ENCODE measurements at places on chromosomes 7 and 10.

GRCh38 chr7:138099813-138100212 is 23.6 kb downstream of the AKR1D1 start:
- no peak for DNase-seq

DNA sequence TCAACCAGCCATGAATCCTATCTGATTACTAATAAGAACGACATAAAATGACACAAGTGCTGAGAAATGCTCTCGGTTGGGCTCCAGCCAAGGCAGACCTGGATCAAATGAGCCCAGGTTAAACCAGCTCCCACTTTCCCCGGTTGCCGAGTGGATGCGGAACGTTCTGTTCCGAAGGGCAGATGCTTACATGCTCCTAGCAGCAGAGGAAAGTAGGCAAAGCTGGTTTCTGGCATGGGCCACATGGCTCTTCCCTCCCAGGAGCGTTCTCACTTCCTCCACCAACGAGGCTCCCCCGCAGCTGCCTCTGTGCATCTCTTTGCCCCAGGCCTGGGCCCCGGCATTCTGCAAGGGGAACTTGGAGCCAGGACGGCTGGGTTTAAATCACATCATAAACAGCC is 61.8 kb upstream of the SDK1 start:
- DNase-seq, result no peak

GRCh38 chr7:77244222-77244934 is 44.8 kb upstream of the FGL2 start:
- no peak for DNase-seq

- no peak for DNase-seq
Observed at GRCh38 chr7:88791891-88792290, 3.6 kb downstream of the TEX47 start.

DNA sequence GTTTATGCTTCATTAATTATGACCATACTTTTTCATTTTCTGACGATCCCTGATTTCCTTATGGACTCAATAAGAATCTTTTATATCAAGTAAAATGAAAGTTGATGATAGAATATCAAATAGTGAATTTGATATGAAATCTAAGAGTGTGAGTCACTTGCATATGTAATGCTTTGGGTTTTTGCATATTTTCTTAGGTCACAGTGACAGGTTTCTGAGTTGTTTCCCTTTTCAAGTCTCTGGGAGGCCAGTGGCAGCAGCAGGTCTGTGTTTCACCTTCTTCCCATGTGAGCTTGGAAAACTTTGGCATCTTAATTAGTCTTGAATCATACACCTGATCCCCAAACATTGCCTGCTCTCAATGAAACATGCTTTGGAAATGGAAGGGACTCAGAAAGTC is 34.7 kb upstream of the GJD4 start:
- DNase-seq, result no peak

GRCh38 chr10:64115908-64116643 is 594.9 kb downstream of the REEP3 start:
- no peak for DNase-seq

All from CD8-positive, alpha-beta memory T cell (primary cell).